ENCODE measurements at places on chromosomes 11 and 22.

- peak; percentile 46 for DNase-seq
These were observed 1.2 kb downstream of the PHLDB1 start for GRCh38 chr11:118608360-118609227.

GRCh38 chr11:36214976-36215692 is 74.1 kb downstream of the COMMD9 start:
- no peak for DNase-seq

DNA sequence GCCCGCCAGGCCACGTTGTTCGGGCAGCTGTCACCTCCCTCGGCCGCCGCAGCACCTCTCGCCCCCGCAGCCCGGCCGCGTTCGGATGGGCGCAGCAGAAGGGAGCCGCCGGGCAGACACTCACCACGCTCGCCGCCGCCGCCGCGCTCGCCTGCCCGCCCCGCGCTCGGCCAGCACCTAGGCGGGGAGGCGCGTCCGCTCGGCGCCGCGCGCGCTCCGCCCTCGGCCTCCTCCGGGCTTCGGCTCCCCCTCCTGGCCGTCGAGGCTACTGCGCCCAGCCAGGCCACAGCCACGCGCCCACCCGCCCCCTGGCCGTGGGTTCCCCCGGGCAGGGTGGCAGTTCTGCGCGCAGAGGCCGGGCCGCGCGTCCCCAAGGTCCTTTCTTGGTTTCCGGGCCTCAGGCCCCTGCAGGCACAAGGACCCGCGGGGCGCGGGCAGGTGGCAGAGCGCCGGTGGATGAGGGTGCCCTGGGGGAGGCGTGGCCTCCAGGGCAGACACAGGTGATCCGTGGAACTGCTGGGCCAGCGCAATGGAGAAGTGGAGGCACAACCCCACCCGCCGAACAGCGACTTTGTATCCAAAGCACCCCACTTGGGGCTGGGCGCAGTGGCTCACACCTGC is at the start of gene SLC25A22:
Gene SLC25A22, minus strand, starts transcription at position 189 of the 621 bp plus-strand sequence. CDS start 3,275 bp downstream, outside the sequence.
- peak; percentile 83 for DNase-seq

DNA sequence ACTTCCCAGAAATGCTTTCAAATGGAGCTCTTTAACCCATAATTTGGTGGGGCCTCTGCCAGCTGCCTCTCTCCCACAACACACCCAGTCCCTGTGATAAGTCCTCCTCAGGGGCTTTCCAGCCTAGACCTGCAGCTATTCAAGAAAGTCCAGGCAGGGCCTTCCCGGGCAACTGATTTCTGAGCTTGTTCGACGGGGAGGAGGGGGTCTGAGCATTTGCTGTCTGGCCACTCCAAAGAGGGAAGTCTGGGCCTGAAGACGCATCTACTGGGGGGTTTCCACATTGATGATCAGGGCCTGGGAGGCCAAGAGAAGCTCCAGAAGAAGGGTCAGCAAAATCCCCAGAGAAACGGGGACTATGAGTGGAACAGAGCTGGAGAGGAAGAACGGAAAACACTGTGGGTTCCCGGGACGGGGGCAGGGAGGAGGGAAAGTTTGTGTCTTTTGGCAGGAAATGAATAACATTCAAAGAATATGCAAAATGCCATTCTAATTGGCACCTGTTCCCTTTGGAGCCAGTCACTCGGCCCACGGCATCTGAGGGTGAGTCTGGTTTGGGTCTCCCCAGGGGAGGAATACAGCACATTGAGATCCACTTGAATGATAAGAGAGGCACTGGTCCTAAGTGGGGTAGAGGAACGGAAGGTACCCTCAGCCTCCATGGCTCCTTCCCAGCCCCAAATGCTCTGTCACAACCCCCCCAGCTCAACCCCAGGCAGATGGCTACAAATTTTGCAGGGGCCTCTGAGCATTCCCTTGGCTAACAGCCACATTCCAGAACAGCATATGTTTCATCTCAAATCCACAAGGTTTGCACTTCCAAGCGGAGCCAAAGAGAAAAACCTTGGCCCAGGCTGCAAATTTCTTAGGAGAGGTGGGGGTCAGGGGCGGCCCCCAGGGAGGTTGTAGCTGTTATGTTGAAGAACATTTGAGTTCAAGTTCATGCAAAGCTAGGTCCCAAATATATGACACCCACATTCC is 72.0 kb downstream of the RPUSD4 start:
- DNase-seq, result no peak

- no peak for DNase-seq
These were observed 329.6 kb upstream of the B3GAT1 start for GRCh38 chr11:134741453-134742223.

- no peak for DNase-seq
These were observed 136.0 kb upstream of the SORL1-AS1 start for GRCh38 chr11:121588747-121589146.

All from BE2C (cell line).